A549 treated with Mapracorat at 1 μM for 4 hours (cell line): ENCODE measurements at places on chromosomes 7 and 10. TPM values are rescaled to one million over a fixed set of nuclear protein-coding genes. Genes with fewer than 3 reads are reported as not detected.

The CRPPA gene
- 0.45 to 0.67 TPM (median 0.60 TPM) in 5 replicates for total RNA-seq

The SPDYE5 gene
- not detected in 5 replicates for total RNA-seq

The NAT16 gene
- total RNA-seq = 0.15 to 0.20 TPM (median 0.15 TPM) in 5 replicates

The GPR146 gene
- 1.7 to 2.3 TPM (median 1.9 TPM) in 5 replicates for total RNA-seq

The ENKUR gene
- 0.19 to 0.41 TPM (median 0.35 TPM) in 5 replicates for total RNA-seq

The ACTR3C gene
- total RNA-seq = 0.02 to 0.22 TPM in 2 of 5 replicates, not detected in the others

The CLRN3 gene
- total RNA-seq = not detected in 5 replicates

The OPALIN gene
- total RNA-seq = not detected in 5 replicates

The IQUB gene
- 0.06 to 0.11 TPM (median 0.09 TPM) in 4 of 5 replicates, not detected in the other for total RNA-seq

The GLI3 gene
- 0.06 to 0.24 TPM (median 0.17 TPM) in 5 replicates for total RNA-seq

The HOXA4 gene
- 1.3 to 2.2 TPM (median 1.8 TPM) in 5 replicates for total RNA-seq

The SRRM3 gene
- total RNA-seq = 8.0 to 11.6 TPM (median 11.3 TPM) in 5 replicates

The TRPV6 gene
- total RNA-seq = not detected in 5 replicates

The SDK1 gene
- 0.38 to 0.76 TPM (median 0.40 TPM) in 5 replicates for total RNA-seq

The GIMAP1 gene
- total RNA-seq = not detected in 5 replicates

The ZMYND11 gene
- total RNA-seq = 34.3 to 47.1 TPM (median 41.5 TPM) in 5 replicates

The SPACDR gene
- total RNA-seq = 0.48 to 0.94 TPM (median 0.89 TPM) in 5 replicates

The EPDR1 gene
- total RNA-seq = 66.2 to 84.7 TPM (median 82.9 TPM) in 5 replicates

The BMPR1A gene
- total RNA-seq = 18.3 to 24.4 TPM (median 23.6 TPM) in 5 replicates

The SUN3 gene
- total RNA-seq = 0.19 TPM in 1 of 5 replicates, not detected in the others

The ADIRF gene
- total RNA-seq = not detected in 5 replicates

The ANKRD61 gene
- 0.28 to 1.2 TPM (median 0.51 TPM) in 5 replicates for total RNA-seq

The C10orf143 gene
- total RNA-seq = 0.66 to 1.00 TPM (median 0.81 TPM) in 5 replicates

The CCDC146 gene
- 0.48 to 0.84 TPM (median 0.50 TPM) in 5 replicates for total RNA-seq

The COL17A1 gene
- 1.5 to 3.0 TPM (median 1.7 TPM) in 5 replicates for total RNA-seq
